BJ (cell line): ENCODE measurements at places on chromosomes 6 and 20.

- DNase-seq = no peak
Observed at GRCh38 chr20:49846206-49846807, 33.7 kb downstream of the SLC9A8 start.

DNA sequence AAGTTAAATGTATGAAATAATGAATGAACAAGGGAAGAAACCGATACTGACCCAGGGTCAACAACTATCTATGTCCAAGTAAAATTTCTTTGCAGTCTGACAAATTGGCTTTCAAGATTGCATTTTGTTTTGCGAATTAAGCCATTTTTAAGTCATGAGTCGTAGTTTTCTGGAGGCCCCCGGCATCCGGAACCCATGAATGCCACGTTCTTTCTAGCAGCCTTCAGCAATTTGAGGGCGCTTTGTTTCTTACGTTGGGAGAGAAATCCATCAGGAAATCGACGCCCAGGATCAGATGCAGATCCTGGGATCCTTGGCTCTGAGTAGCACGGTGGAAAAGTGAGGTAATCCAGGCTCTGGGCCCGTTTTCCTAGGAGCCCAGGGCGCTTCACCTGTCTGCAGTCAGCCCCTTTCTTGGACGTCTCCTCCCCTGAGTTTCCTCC, 309 bp upstream of the ABRACL start:
- DNase-seq = no peak

GRCh38 chr6:69090132-69090531, 455.1 kb downstream of the ADGRB3 start:
- peak; percentile 86 for DNase-seq

DNA sequence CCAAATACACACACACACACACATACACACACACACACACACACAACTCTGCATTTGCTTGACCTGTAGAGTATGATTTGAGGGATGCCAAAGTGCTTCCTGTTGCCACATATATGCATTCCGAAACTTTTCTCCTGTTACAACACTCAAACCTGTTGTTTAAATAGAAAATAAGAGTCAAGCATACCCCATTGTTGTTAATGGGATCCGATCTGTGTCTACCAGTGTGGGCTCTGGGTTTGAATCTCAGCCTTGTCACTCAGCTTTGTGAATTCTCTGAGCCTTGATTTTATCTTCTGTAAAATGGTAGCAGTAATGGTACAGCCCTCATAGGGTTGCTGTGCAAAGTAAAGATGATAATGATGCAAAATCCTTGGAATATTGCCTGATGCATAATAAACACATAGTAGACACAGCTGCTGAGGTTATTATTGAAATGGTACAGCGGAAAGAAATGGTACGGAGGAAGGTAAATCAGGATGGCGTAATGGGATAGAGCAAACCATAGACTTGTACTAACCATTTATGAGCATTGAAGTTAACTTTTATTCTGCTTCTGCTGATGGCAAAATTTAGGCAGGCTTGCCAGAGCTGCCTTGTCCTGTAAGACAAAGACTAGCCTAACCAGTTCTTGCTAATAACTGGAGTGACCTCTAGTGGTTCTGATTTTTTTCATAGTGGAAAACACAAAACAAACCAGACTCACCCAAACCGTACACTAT, 113.5 kb upstream of the PHACTR1 start:
- DNase-seq = no peak

DNA sequence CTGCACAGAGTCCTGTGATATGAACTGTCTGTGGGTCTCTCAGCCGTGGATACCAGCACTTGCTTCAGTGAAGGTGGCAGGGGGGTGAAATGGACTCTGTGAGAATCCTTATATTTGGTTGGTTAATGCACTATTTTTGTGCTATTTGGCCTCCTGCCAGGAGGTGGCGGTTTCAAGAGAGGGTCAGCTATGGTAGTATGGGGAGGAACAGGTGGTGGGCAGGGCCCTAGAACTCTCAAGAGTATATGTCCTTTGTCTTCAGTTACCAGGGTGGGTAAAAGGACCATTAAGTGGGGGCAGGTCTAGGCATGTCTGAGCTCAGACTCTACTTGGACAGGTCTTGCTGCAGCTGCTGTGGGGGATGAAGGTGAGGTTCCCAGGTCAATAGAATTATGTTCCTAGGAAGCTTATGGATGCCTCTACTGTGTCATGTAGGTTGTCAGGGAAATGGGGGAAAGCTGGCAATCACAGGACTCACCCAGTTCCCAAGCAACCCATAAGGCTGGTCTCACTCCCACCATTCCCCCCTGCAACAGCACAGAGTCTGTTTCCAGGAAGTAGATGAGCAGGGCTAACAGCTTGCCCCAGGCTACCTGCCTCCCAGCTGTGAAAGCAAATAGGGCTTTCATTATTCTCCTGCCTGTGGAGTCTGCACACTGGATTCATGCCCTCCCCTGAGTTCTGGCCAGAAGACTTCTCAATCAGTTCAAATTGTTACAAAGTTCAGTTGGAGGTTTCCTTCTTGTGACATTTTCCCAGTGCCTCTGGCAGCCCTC, 56.8 kb upstream of the PHIP start:
- no peak for DNase-seq

DNA sequence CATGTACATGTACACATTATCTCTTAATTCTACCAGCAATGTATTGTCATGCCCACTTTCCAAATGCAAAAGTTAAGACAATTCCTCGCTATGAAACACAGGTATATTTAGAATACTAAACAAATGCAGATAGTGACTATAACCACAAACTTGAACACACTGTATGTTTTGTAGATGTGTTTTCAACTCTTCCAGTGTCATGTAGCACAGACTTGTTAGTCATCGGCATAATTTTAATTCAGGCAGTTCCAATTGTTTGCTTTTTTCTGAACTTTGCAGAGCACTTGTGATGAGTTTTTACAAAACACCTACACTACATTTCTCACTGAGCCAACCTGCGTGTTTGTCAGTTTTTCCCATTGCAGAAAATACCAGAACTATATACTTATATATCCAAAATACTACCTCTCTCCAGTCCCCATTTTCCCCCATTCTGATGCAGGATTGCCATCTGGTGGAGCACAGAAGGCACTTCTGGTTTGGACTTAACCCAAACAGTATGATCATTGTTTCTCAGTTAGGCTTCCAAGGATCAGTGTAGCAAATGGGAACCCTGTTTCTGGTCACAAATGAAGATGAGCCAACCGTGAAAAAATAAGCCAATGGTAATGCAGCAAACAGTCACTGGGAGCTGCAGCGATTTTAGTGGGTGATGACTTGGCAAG, 143.4 kb downstream of the ADGRB3 start:
- DNase-seq = no peak

- DNase-seq = no peak
Observed at GRCh38 chr20:62723351-62723750, 14.7 kb downstream of the NTSR1 start.

GRCh38 chr6:11426571-11426970, 111.0 kb upstream of the TMEM170B start:
- DNase-seq = no peak

GRCh38 chr6:150417899-150418826, 49.4 kb downstream of the IYD start:
- peak; percentile 72 for DNase-seq

GRCh38 chr20:50191065-50191543, 474 bp downstream of the CEBPB start:
- DNase-seq = no peak

DNA sequence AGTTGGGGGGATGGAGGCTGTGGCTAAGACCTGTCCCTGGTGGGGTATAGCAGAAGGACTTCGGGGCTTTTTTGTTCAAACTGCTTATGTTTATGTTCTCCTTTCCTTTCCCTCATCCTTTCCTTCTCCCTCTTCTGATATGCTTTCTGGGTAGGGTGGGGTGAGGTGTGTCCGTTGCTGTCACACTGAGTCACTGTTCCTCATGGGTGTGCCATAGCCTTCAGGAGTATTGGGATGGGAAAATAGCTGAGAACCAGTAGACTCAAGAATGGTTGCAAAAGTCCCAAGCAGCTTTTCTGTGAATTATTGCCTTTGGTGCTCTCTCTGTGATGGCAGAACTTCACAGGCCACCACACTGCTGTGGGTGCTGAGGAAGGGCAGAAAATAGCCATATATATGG, 39.6 kb downstream of the TPD52L1 start:
- DNase-seq = no peak

- DNase-seq = no peak
Observed at GRCh38 chr6:149851461-149852110, 12.6 kb downstream of the LRP11 start.

DNA sequence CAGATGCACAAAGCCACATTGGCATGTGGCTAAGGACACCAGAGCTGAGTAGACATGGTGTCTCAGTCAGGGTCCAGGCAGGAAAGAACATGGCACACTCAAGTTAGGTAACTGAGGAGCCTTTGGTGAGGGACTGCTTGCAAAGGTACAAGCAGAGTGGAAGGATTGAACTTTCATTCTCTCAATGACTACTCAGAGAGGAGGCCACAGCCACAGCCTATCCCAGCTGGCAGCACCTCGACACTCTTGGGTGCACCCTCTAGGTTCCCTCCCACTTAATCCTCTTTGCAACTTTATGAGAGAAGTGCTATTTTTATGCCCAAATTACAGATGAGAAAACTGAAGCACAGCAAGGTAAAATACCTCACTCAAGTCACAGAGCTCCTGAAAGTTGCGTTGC, 73.4 kb downstream of the ISM1 start:
- DNase-seq = no peak

- DNase-seq = no peak
Observed at GRCh38 chr6:17018425-17018824, 83.4 kb upstream of the STMND1 start.

- no peak for DNase-seq
Observed at GRCh38 chr6:137645850-137646249, 151.7 kb upstream of the OLIG3 start.

GRCh38 chr6:94673251-94673650, 904.1 kb upstream of the MANEA start:
- DNase-seq = no peak
